ENCODE measurements at places on chromosomes 3 and 15.

- DNase-seq: no peak
Measured at GRCh38 chr3:183500981-183501704, 54.4 kb downstream of the KLHL6 start.

GRCh38 chr3:20245781-20246180, 59.8 kb upstream of the SGO1 start:
- DNase-seq: no peak

DNA sequence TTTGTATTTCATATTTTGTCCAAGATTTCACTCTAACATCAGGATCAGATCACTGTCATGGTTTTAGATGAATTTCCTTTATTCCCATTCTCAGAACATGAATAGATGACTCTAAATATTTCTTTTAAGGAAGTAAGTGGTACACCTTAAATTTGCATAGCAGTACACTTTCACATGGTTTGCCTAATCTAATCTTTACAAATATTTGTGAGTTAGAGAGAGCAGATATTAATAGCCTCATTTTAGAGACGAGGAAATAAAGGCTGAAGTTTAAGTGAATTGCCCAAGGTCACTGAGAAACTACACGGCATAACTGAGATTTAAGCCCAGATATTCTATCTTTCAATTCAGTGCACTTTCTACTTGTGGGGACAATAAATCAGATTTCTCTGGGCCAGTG, 14.2 kb downstream of the TERC start:
- no peak for DNase-seq

DNA sequence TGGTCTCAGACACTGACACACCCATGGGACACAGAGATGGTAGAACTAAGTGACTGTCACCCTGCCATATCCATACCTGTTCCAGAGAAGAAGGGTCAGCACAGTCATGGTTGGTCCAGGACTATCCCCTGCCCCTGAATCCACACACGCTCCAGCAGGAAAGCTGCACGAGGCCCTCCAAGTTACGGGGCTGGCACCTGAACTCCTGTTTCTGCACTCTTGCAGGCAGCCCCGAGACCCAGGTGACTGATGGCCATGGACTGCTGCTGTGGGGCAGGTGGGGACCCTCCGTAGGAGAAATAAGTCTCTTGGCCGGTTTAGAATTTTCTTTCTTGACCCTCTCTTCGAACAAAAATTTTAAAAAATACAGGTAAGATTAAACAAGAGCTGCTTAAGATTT, 30.6 kb downstream of the CHDH start:
- DNase-seq: no peak

GRCh38 chr15:68709876-68710275, 110.8 kb downstream of the ANP32A start:
- no peak for DNase-seq

GRCh38 chr15:36811903-36812302, 232.5 kb downstream of the CDIN1 start:
- DNase-seq: no peak
